PC-3 (cell line): ENCODE measurements at places on chromosomes 6 and 20.
A peak's percentile ranks its signal among the peaks of the same experiment; 100 is the strongest.

DNA sequence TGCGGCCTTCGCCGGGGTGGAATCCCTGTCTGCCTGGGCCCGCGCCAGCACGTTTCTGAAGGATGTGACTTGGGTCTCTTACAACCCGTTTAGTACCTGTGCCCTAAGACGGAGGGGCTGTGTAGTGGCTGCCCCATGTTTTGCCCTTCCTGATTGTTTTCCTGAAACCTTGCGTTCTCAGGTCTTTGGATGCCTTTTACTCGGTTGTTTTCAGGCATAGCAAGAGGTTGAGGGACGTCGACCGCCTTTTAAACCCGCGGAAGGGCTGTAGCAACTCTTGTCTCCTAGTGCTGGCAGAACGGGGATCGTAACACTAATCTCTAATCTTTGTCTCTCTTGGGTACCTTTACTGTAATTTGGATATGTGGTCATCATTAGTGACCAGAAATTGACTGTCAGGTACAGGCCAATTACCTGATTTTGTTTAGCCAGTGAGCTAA lies 706 bp upstream of the NANP start:
- DNase-seq = no peak

GRCh38 chr6:158023597-158023939 lies 41.9 kb downstream of the SYNJ2 start:
- DNase-seq = no peak

GRCh38 chr6:132153221-132153898 lies 202.2 kb upstream of the CCN2 start:
- DNase-seq = peak; percentile 25

GRCh38 chr6:37503309-37503965 lies 3.7 kb upstream of the CCDC167 start:
- DNase-seq = no peak

- no peak for DNase-seq
These were observed 201.3 kb downstream of the EPHA7 start for GRCh38 chr6:93218096-93218495.

- DNase-seq = no peak
These were observed 4.1 kb downstream of the CCDC170 start for GRCh38 chr6:151497905-151498304.

DNA sequence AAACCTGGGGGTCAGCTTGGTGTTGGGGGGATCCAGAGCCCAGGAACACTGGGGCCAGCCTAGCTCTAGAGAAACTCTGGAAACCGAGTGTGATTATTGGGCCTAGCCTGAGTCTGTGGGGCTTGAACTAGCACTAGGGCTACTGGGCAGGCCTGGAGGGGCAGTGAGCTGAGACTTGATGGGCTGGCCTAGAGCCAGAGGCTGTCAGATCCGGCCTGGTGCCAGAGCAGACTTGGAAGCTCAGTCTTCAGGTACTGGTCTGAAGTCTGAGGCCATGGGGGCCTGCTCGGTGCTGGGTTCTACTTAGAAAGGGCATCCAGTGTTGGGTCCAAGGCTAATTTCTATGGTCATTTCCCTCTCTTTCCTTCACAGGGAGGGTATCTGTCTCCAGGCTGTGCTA lies 2.7 kb downstream of the DEFB112 start:
- DNase-seq = no peak

- peak; percentile 21 for DNase-seq
These were observed 903 bp downstream of the CNKSR3 start for GRCh38 chr6:154509421-154510143.

DNA sequence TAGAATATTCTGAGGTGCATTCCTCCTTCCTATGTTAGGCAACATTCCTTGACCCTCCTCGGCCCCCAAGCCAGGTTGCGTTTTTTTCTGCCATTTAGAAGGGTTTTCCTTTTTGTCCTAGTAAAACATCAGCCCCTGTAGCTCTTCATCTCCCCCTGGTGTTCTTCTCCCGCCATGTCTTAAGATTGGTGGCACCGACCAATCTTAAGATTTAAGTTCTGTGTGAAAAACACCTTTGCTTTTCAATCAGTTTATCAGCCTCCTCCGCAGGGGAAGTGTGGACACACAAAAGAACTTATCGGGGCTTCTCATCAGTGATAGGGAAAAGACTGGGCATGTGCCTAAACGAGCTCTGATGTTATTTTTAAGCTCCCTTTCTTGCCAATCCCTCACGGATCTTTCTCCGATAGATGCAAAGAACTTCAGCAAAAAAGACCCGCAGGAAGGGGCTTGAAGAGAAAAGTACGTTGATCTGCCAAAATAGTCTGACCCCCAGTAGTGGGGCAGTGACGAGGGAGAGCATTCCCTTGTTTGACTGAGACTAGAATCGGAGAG lies 719 bp upstream of the EDN1 start:
- DNase-seq = peak; percentile 88

DNA sequence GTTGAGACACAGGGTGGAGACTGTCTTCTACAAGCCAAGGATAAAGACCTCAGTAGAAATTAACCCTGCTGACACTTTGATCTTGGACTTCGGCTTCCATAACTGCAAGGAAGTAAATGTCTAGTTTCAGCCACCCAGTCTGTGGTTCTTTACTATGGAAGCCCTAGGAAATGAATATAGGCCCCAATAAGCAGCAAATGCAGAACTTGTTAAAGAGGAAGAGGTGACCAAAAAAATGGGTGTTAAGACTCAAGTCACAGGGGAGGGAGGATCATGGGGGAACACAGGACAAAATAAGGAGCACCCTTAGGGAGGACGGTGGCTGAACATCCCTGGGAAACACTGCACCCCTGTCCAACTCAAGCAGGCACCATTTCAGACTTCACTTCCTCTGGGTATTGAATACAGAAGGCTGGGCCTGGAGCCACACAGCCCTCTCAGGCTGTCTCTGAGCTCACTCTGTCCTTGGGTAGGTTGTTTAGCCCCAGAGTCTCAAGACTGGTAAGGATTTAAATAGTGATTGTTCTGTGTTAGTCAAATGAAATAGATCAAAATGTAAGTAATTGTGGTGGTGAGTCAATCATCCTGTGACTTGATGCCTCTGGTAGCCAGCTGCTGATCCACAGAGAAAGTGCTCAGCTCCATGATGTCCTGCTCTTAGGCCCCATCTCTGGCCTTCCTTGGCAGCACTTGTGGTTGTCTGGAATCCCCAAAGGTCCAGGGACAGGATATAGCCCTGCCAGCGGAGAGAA lies 30.5 kb upstream of the SIRPD start:
- DNase-seq = no peak

DNA sequence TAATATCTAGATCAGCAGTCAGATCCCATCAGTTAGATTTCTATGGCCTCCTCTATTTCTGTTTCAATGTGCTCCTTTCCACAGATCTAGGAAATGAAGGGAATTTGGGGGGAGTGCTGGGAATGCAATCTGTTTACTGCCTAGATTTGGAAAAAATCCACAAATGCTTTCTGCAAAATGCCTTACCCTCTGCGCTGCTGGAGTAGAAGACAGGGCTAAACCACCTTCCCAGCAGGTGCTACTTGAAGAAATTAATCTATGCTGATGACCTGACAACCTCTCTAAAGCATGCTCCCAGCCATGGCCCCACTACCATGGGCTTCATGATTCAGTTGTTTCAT lies 46.2 kb downstream of the LY86 start:
- DNase-seq = no peak

- peak; percentile 75 for DNase-seq
These were observed 3.6 kb upstream of the ADGRG6 start for GRCh38 chr6:142297996-142298753.

DNA sequence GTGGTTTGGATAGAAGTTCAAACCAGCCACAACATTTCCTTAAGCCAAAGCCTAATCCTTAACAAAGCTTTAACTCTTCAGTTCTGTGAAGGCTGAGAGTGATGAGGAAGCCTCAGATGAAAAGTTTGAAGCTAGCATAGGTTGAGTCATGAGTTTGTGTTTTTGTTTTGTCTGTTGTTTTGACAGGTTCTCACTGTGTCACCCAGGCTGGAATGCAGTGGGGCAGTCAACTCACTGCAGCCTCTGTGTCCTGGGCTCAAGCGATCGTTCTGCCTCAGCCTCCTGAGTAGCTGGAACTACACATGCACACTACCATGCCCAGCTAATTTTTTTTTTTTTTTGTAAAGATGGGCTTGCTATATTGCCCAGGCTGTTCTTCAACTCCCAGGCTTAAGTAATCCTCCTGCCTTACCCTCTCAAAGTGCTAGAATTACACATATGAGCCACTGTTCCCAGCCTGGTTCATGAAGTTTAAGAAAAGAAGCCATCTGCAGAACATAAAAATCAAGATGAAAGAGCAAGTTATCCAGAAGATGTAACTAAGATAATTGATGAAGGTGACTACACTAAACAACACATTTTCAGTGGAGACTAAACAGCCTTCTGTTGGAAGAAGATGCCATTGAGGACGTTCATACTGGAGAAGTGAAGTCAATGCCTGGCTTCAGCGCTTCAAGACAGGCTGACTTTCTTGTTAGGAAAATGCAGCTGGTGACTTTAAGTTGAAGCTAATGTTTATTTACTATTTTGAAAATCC lies 96.2 kb downstream of the SMAP1 start:
- no peak for DNase-seq

- DNase-seq = peak; percentile 58
These were observed 11.7 kb downstream of the CTCFL start for GRCh38 chr20:57513199-57513598.

DNA sequence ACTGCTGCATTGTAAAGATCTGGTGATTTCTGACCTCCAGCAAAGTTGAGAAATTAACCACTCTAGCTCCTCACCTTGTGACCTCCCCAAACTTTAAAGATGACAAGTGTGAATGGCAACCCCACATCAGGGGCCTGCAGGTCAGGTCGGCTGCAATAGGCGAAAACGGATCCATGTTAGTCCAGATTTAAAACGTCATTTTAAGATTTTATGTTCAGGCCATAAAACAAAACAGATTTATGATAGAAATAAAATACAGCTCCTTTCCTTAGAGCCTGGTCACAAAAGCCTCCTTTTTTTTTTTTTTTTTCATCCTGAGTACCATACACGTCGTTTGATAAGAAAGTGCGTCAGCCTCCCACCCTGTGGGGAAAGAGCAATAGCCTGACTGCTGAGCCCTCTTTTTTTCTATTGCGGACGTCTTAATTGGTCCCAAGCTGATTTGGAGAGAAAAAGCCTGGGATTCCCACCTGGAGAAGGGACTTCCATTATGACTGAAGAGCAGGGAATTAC lies 519.2 kb upstream of the NOX3 start:
- no peak for DNase-seq

DNA sequence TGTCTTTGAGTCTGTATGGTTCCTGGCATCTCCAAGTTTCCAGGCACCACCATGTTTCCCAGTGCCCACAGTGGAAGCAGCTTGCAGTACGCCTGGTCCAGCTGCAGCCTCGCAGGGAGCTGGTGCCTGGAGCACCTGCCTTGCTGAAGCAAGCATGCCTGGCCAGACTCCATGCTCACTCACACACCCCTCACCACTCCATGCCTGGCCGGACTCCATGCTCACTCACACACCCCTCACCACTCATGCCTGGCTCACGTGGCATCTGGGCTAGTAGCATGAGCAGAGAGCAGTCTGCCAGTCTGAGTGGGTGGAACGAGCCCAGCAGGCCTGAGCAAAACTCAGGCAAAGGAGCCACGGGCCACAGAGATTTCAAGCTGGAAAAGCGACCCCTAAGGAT lies 214.3 kb downstream of the TFAP2C start:
- DNase-seq = no peak

GRCh38 chr6:54801669-54802068 lies 44.9 kb upstream of the FAM83B start:
- peak; percentile 80 for DNase-seq

DNA sequence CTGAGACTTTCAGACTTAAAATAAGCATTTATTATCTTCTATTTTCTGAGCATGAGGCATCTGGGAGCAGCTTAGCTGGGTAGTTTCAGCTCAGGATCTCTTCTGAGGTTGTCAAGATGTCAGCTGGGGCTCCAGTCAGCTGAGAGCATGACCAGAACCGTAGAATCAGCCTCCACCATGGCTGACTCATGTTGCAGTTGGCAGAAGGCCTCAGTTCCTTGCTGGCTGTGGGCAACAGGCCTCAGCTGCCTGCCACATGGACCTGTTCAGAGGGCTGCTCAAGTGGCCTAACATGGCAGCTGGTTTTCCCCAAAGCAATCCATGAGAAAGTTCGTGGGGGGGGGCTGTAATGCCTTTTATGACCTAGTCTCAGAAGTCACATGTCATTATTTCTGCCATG lies 142.3 kb downstream of the LY86 start:
- DNase-seq = peak; percentile 71

DNA sequence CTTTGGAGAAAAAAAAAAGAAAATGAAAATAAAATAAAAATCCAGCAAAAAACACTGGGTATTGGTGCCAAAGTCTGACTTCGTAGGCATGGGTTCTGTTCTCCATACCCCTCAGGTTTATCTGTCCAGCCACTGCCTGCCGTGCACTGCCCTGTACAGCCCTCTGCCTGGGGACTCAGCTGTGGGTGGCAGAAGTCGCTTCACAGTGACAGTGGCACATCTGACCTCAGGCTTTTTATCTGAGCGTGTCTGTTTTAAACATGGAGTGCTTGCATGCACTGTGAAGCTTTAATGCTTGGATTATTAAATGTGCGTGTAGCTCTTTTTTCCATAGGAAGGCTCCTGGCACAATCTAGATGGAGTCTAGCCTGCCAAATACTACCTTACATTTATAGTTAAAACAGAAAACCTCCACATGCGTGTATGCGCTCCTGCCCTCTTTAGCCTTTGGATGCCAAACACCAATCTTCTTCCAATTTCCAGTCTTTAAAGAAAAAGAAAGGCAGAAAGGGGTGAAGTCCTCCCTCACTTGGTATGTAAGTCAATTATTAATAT lies 375.5 kb downstream of the UTRN start:
- DNase-seq = no peak

DNA sequence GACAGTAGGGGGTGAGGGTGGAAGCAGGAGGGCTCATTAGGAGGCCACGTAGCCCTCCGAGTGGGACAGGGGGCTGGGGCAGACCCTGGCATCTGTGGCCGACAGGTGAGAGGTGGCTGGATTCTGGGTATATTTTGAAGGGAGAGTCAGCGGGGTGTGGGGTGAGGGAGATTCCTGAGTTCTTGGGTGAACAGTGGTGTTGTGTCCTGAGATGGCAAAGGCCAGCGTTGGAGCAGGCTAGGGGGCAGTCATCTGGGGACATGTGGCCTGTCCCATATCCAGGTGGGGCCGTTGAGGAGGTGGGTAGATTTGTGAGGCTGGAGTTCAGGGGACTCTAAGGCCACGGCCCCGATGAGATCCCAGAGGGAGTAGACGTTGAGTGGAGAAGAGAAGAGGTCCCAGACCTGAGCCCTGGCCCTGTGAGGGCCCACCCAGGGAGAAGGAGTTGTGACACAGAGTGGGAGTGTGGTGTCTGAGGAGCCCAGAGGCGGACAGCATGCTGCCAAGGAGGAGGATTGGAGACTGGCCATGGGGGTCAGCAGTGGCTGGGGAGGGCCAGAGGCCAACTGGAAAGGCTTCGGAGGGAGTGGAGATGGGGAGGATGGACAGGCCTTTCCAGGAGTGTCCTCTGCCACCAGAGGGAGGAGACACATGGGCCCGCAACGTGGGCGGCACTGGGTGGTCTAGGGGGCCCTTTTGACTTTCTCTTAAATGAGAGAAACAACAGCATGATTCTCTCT lies 19.6 kb downstream of the PACSIN1 start:
- DNase-seq = no peak

DNA sequence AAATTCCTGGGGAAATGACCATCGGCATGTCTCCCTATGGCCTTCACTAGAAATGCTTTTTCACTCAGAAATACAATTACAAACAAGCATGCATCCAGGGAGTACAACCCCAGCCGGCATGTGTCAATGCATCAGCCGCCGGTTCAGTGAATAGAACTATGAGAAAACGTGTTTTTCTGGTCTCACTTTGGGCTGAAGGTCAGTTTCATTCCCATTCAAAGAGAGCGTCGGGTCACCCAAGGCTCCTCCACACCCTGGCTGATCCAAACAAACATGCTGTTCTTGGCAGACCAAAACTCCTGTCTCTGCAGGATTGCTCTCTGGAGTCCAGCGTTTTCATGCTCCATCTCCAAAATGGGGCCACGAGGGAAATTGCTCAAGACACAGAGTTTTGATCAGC lies 35.5 kb upstream of the NXT1 start:
- DNase-seq = no peak
